Sciatic nerve (tissue), 2 donors: ENCODE measurements at places on chromosomes 4 and X.
A peak's percentile ranks its signal among the peaks of the same experiment; 100 is the strongest.

DNA sequence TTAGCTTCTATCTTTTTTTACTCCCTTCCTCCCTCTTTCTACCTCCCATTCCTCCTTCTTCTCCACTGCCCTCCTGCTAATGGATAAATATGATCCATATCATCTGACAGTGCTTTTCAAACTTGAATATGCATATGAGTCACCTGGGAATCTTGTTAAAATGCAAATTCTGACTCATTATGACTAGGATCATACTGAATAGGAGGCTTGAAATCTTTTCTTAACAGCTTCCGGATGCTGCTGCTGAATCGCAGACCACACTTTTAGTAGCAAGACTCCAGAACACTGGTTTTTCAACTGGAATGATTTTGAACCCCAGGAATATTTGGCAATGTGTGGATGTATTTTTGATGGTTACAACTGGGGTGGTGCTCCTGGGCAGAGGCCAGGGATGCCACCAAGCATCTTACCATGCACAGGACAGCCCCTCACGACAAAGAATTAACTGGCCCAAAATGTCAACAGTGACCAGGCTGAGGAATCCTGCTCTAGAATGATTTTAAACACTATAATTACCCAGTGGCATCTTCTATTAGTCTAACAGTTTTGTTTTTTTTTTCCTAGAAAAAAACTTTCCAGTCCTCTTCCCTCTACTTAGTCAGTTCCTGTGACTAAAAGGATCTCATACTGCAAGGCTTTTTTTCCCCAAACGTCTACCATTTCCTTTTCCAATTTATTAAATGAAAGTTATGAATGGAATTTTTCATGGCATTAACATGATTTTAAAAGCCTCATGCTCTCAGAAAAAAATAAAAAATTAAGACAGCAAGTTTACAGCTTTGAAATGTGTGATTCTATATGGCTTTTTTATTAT is 10.6 kb upstream of the PYURF start:
- no peak for DNase-seq

DNA sequence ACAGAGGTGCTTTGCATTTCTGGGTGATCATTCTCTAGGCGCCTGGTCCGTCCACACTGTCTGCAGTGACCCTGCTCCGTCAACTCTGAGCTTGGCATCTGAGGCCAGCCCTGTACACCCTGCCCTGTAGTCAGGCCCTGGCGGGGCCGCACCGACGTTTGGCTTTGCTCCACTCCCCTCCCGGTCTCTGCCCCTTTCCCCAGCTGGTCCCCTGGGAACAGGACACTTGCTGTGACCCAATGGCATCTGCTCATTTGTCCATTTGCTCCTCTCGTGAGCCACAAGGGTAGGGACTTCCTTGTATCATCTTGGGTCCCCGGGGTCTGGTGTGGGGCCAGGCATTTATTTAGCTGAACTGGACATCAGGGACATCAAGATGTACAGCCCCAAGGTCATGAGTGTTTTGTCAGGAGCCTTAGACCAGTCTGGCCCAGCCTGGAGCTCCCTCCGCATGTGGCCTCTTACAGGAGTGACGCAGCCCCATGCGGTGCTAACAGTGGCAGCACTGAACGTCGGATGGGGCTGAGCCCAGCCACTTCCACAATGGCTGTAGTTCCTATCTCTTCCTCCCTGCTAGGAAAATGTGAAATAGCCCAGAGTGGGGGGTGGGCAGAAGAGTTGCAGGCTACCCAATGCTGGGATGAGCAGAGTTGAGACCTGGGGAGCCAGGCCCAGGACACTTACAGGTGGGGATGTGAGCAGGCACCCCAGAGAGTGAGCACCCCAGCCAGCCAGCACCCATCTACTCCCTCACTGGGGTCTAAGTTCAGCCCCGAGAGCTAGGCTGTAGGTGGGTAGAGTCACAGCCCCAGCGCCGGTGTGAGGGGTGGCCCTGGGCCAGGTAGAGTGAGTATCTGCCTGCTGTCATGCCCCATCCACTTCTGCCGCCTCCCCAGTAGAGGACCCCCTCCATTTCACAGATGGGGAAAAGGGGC is 2.0 kb upstream of the SH3BP2 start:
- peak; percentile 66 for DNase-seq

DNA sequence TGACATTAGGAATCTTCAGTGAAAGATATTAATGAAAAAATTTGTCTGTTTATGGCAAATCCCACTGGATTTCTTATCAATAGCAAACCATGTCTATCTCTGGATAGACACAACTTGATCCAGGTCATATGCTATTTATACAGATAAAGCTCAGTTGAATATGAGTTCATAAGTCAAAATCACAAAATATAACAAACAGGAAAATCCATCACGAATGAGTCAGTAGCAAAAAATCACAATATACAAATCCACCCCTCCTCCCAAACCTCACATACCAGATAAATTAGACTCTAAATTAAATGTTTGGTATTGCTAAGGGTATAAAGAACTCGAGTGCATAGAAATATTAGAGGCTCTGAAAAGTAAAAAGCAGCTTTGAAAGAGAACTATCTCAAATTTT is 420.5 kb downstream of the TLL1 start:
- DNase-seq = no peak

- DNase-seq = no peak
Measured at GRCh38 chr4:105147016-105147552, 408 bp downstream of the TET2 start.

- DNase-seq = no peak
Measured at GRCh38 chr4:141121101-141121500, 12.2 kb downstream of the RNF150 start.

GRCh38 chr4:1748465-1748995 is 27.2 kb downstream of the TACC3 start:
- DNase-seq = peak; percentile 83

DNA sequence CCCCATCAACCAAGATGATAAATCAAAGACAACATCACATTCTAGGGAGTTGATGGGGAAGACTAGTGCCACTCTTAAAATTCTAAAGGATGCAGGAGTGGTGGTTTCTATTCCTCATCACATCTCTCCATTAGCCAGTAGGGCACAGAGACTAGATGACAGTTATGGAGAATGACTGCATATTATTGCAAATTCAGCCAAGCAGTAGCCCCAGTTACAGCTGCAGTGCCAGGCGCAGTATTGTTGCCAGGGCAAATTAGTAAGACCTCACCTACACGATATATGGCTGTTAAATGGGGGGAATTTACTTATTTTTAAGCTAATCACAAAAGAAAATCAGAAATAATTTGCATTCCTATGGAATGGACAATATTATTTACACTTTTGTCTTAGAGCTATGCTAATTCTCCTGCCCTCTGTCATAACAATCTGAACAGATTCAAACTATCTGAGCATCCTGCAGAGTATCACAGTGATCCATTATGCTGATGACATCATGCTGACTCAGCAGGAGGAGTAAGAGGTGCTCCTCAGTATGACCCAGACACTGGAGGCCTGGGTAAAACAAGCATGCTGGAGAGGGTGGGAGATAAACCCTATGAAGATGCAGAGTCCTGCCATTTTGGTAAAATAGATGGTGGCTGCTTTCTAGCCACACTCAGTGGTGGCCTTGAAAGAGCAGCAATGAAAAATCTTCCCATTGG is 24.7 kb downstream of the ETNPPL start:
- DNase-seq = no peak
